ENCODE measurements at places on chromosomes 5 and 9.

DNA sequence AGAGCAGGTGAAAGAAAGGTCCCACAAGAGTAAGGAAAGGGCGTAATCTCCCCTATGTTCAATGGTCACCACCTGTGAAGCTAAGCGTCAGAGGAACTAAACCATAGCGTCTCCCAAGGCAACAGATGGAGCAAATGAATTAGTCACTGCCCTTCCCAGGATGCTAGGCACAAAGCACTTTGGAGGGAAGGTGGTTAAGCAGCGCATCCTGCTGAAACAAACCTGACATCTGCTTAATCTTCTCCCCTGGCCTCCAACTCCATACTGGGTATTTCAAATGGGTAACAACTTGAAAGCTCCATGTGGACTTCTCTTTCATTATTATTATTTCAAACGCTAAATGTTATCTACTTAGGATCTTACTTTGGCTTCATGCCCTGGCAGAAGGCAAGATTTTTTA lies 227.3 kb downstream of the MLLT3 start:
- DNase-seq: no peak

GRCh38 chr5:94908889-94909480 lies 290.5 kb downstream of the SLF1 start:
- no peak for DNase-seq

GRCh38 chr9:112848316-112849151 lies 42.1 kb downstream of the SLC46A2 start:
- no peak for DNase-seq

- no peak for DNase-seq
Observed at GRCh38 chr5:146642410-146642809, 126.4 kb upstream of the GPR151 start.

GRCh38 chr9:68780720-68781119 lies 75.7 kb downstream of the PIP5K1B start:
- no peak for DNase-seq

- no peak for DNase-seq
Observed at GRCh38 chr9:119836036-119836435, 466.8 kb upstream of the BRINP1 start.

DNA sequence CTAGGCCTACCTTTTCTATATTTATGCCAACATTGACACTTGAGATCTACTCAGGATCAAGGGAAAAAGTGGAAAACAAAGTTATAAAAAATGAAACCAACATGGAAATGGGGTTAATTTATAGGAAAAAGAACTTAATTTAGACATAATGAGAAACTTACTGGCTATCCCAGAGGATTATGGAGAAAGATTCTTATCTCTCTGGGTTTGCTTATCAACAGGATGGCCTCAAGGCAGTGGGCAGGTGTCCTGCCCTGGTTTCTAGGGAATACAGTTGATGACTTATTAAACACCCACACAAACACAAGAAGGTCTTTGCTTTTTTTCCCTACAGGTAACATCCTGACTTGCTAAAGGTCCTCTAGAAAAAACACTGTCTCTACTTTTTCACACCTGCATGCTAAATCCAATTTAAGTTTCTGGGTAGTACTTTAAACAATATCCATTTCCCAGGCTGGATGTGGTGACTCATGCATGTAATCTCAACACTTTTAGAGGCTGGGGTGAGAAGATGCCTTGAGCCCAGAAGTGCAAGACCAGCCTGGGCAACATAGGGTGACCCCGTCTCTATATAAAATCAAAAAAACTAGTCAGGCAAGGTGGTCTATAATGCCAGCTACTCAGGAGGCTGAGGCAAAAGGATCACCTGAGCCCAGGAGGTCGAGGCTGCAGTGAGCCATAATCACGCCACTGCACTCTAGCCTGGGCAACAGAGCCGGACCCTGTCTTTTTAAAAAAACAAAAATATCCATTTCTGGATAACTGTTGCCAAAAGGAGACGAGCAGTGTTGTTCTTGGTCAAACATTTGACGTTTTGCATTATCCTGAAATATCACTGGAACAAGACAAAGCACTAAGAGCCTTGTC lies 6.6 kb upstream of the ZNF608 start:
- no peak for DNase-seq

DNA sequence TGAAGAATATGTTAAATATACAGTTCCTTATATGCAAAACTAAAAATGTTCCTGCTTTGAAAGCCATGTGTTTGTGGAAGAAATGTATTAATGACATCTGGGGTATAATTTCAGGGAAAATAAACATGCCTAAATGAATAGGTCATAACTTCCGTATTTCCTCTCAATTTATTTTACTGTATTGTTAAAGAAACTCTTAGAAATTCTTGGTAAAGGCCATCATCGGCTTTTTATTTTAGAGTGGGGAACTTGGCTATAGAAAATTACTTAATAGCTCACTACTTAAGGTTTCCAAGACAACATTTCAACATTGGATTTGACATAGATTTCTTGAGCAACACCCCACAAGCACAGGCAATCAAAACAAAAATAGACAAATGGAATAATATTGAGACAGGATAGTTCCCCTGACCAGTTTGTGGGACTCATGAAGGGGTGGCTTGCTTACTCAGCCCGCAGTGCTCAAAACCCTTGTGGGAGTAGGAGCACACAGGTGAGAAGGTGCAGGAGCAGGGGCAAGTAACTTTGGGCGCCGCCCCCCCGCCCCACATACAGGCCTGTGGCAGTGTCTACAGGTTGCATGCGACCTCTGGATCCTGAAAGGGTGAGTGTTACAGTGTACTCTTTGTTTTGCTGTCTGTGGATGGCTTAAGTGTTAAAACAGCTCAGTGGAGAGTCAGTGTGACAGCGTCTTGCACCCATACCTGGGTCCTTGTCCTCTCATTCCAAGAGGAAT lies 891.4 kb upstream of the C9orf72 start:
- no peak for DNase-seq

- DNase-seq: no peak
Observed at GRCh38 chr5:108386345-108387061, 4.6 kb upstream of the FBXL17 start.

DNA sequence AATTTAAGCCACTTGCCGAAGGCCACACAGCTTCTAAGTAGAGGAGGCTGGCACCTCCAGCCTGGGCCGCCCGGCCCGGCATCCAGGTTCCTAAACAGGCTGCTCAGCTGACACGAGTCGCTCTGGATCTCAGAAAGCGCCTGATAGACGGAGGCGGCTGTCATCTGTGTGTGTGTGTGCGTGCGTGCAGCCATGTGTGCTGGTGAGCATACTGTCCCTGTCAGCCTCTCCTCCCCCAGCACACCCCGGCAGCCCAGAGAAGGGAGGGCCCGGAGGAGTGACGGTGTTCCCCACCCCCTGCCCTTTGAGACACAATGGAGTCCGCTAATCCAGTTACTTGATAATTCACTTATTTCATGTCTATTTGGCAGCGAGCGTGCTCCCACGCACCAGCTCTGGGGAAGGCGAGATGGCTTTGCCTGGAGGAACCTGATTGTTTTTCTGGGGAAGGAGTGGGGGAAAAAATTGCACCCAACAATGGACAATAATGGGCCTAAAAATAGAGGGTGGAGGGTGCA lies 20.0 kb downstream of the NTNG2 start:
- DNase-seq: no peak

DNA sequence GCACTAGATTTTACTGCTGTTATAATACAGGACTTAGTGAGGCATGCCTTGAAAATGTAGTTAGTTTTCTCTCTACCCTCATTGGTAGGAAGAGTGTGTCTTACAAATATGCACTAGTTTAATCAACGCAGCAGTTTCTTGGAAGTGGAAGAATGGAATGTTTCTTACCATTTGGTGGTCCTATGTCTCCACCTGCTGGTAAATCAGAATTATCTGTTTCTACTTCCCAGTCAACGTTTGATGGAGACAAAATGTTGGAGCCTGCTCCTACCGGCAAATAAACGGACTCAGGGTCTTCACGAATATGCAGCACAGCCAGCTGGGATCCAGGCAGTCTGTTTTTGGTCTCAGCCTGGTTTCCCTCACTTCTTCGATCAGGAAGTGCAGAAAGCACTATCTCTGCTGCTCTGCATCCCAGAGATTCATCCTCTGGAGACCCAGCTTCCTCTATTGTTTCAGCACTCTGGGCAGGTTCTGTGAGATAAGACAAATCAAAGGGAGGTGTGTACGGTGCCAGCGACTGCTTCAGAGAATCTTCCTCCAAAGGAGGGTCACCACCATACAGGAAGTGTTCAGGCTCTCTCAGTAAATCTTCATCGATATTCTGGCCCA lies 59.5 kb upstream of the PCA3 start:
- no peak for DNase-seq

Measured in GOT3 (cell line).